Hematopoietic multipotent progenitor cell treated with erythropoietin and hydrocortisone succinate and interleukin-3 and kit ligand, for 17 days (in vitro differentiated cells): ENCODE measurements at places on chromosomes 5 and 9.

GRCh38 chr9:134049772-134050588, 17.8 kb downstream of the BRD3 start:
- DNase-seq, result no peak

DNA sequence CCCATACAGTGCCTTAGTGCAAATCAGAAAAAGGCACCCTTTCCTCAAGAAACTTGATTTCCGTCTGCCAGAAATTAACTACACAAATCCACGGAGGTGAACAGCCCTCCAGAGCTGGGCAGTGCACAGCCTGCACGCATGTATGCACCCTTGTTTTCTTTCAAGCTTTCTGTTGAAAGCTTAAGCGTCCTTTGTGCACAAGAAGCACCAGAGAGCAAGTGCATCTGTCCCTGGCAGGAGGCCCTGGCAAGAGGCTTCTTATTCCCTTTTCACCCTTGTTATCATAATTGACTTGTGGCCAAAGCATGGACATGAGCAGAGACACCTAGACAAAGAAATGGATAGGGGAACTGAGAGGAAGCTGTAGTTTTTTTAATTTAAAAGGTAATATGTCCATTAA, 47.4 kb upstream of the ATG10 start:
- no peak for DNase-seq

- DNase-seq, result no peak
Measured at GRCh38 chr9:4820168-4820567, 27.4 kb downstream of the RCL1 start.

- DNase-seq, result no peak
Measured at GRCh38 chr5:66717455-66718373, 121.5 kb downstream of the MAST4 start.

DNA sequence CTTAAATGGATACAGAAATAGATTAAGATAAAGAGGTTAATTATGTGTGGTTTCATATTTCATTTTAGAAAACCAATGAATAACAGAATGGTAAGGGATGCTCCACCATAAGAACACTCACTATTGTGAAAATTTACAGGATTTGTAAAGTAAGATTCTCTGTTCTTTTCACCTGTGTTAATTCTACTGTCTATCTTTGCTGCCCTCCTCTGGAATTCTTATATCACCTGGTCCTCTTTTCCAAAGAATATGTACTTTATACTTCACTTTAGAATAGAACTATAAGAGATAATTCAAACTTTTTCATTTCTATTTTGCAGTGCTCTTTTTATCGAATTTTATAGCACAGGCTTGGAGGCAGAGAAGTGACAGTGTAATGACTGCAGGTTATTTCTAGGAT, 213.4 kb downstream of the LURAP1L start:
- no peak for DNase-seq

- DNase-seq, result no peak
Measured at GRCh38 chr5:85500869-85501268, 1116.2 kb upstream of the EDIL3 start.

DNA sequence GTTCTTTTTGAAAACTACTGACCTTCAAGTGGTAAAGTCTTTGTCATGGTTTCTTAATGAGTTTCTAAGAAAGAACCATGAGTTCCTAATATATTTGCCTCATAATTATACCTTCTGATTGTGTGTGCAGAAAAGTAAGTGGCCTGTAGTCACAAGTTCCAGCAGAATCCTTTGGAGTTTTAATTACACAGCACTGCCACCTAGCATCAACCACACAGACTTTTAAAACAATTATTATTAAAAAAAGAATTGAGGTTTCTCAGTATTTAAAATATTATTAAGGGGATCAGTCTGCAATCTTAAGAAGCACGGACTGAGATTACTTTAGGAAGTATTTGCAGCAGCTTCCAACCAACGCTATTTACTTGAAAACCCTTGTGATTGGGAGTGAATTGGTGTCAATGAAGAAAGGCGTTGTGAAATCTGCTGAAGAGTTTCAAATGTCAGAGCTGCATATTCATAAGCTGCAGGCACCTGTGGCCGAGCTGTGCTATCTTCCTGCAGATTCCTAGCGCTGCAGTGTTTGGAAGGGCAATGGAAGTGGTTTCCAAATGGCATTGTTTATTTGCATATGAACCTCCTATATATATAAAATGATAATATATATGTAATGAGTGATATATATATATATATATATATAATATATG, 1074.2 kb upstream of the WWC1 start:
- DNase-seq, result no peak

- no peak for DNase-seq
Measured at GRCh38 chr5:111113678-111114077, 21.5 kb downstream of the WDR36 start.

DNA sequence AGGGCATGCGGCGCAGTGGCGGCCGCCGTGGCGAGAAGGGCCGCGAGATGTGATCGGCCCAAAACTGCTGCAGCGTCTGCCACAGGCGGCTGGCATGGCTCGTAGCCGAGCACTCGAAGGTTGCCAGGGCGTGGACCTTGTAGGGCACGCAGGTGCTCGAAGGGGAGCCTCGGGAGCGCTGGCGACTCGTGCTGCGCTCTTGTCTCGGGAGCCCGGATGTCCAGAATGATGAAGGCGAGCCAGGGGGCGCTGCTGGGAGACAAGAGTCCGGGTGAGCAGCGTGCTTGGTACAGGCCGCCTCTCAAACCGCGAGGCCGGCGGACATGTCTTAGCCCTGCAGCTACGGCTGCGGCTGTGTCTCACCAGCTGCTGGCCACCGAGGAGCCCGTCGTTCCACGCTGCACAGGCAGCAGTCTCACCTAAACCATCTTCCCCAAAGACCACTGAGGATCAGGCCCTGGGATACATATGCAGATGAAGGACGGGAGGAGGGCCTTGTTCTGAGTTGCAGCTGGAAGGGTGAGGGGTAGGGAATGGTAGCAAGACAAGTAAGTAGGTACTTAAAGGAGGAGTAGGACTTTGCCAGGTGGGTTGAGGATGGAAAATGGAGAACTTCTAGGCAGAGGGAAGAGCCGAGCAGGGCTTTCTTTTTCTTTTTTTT, 1.7 kb downstream of the CBY3 start:
- DNase-seq, result peak; percentile 62

- no peak for DNase-seq
Measured at GRCh38 chr5:95763941-95764340, 32.8 kb downstream of the RHOBTB3 start.

- no peak for DNase-seq
Measured at GRCh38 chr5:133785182-133785581, 172.8 kb upstream of the FSTL4 start.

- DNase-seq, result no peak
Measured at GRCh38 chr5:110815916-110816605, 77.3 kb downstream of the SLC25A46 start.

- DNase-seq, result no peak
Measured at GRCh38 chr5:92703976-92704375, 877.0 kb downstream of the NR2F1-AS1 start.

GRCh38 chr9:114205171-114206015, 50.1 kb downstream of the COL27A1 start:
- no peak for DNase-seq

DNA sequence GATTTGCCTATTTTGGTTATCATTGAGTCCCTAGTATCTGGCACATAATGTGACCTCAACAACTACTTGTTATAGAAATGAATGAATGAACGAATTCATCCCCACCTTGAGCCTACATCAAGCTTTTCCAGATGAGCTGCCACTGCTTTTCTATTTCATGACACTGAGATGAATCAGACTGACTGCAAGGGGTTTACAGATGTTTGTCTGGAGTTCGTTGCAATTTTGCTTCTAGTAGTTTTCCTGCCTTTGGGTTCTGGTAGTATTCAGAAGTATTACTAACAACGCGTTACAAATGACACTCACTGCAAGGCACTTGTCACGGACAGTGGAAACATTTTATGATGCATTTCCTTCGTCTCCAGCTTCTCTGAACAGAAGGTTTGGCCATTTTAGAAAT, 222.3 kb downstream of the CD180 start:
- no peak for DNase-seq

- DNase-seq, result no peak
Measured at GRCh38 chr5:153470736-153471135, 19.7 kb upstream of the GRIA1 start.

DNA sequence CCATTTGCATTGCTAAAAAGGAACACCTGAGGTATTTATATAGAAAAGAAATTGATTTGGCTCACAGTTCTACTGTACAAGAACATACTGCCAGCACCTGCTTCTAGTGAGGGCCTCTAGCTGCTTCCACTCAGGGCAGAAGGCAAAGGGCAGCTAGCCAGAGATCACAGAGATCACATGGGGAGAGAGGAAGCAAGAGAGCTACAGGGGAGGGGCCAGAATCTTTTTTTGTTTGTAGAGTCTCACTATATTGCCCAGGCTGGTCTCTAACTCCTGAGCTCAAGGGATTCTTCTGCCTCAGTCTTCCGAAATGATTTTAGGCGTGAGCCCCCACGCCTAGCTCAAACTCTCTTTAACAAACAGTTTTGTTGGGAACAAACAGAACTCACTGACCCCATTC, 6.1 kb downstream of the SLCO4C1 start:
- DNase-seq, result no peak

DNA sequence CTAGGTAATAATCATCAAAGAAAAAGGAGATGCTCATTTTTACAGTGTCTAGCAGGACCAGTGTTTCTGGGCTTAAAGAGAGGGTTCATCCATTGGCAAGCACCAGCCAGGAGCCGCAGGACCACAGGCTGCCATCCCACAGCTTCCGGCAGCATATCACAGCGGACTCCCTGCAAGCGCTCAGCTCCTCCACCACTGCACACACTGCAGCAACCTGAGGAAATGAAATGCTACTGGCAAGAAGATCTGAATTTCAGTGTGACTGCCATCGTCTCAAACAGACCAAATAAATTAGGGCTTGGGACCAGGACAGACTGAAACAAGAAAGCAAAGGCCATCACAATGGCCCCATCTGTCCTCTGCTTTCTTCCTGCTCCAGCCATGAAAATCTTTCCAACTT, 114.2 kb downstream of the TTC39B start:
- DNase-seq, result no peak

DNA sequence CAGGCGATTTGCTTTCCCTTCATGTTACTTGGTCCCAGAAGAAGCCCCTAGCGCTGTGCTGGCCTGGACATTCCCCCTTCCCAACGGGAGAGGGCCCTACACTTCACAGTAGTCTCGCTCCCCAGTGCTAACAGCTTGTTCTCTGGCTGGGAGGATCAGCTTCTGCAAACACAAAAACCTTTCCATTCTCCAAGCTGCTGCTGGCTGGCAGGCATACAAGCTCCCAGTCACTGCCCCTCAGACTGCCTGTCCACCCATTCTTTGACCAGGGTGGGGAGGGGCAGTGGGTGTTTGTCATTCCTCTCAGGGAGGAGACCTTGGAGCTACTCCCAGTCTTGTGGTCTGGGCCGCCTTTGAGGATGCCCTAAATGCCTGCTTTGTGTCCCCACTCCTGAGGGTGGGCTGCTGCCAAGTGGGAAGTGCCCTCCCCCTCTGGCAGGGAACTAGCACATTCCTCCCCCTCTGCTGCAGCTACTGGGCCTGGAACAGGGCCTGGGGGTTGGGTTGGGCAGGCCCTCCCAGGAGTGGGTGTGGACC, 20.8 kb downstream of the ENHO start:
- no peak for DNase-seq

- no peak for DNase-seq
Measured at GRCh38 chr5:107363768-107364167, 307.0 kb downstream of the EFNA5 start.

DNA sequence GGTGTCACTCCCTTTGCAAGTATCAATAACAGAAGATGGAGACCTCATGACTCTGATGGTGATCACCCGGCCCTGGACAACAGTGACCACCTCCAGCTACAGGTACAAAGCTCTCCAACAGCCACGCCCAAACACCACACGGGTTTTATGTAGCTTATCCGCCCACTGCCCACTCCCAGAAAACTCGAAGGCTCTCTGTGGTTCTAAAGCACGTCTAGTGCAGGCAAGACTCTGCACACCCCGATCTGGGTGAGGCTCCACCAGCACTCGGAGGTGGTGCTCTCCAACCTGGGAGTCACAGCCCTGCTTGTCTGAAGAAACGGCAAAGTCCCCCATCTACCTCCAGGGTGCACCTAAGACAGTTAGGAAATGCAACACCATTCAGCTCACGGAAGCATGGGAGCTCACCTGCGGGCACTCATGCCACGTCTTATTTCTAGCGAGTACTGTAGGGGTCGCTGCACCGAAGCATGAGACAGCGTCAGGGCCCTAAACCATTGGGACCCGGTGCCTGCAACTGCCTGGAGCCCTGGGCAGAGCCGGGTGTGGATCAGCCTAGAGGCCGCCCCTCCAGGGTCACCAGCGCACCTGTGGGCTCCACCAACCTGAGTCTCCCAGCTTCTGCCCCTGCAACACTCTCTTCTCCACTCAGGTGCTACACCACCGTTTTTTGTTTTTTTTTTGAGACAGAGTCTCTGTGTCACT, 58.1 kb upstream of the ZNF354A start:
- no peak for DNase-seq

- DNase-seq, result no peak
Measured at GRCh38 chr5:18900644-18901043, 1087.4 kb downstream of the CDH18 start.

GRCh38 chr9:37144762-37145161, 24.4 kb downstream of the ZCCHC7 start:
- no peak for DNase-seq

GRCh38 chr5:21685522-21685921, 1167.6 kb downstream of the CDH12 start:
- DNase-seq, result no peak

DNA sequence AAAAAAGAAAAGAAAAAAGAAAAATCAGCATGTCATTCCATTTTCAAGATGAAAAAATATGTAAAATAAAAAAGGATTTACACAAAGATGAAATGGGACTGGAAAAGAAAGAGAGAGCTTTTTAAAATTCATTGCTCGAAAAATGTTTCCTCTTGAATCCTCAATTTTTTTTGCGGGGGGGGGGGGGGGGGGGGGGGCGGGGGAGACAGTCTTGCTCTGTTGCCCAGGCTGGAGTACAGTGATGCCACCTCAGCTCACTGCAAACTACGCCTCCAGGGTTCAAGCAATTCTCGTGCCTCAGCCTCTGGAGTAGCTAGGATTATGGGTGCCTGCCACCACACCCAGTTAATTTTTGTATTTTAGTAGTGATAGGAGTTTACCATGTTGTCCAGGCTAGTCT, 16.5 kb downstream of the PFDN1 start:
- DNase-seq, result no peak

GRCh38 chr9:10867194-10867593, 254.4 kb upstream of the PTPRD start:
- no peak for DNase-seq

GRCh38 chr9:87516222-87516925, 18.7 kb downstream of the DAPK1 start:
- peak; percentile 50 for DNase-seq

DNA sequence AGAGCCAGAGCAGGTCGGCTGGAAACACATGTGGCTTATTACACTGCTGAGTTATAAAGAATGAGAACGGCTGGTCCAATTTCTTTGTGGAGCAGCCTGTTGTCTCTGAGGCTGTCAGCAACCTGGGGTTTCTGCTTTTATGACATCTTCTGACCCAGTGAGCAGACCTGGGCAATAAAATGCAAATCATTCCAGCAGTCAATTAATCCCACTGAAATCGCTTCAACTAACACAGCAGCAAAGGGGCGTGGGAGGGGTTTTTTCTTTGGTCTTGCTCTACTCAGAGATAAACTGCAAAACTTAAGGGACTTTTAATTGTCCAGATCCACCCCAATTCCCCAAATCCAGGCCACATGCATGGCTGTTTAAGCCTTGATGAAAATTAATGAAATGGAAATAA, 215.7 kb downstream of the SLIT3 start:
- DNase-seq, result no peak
